GM03348 (cell line): ENCODE measurements at places on chromosomes 1 and 21.

GRCh38 chr1:222114536-222115156 is 372.8 kb upstream of the DUSP10 start:
- no peak for DNase-seq

DNA sequence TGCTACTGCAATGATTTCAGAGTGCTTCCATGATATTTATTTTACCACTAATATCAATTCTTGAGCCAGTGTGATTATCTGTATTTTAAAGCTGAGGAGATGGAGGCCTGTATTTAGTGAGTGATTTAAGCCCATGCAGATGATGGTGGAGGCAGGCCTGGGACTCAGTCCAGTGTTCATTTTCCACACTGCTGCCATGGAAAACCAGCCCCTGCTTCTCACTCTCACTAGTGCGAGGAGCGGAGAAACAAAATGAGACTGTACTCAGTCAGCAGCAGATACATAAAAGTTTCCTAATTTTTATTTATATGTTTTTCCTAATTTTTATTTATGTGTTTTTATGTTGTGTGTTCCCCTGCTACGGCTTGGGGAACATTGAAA is 32.8 kb downstream of the LRRC8B start:
- no peak for DNase-seq

DNA sequence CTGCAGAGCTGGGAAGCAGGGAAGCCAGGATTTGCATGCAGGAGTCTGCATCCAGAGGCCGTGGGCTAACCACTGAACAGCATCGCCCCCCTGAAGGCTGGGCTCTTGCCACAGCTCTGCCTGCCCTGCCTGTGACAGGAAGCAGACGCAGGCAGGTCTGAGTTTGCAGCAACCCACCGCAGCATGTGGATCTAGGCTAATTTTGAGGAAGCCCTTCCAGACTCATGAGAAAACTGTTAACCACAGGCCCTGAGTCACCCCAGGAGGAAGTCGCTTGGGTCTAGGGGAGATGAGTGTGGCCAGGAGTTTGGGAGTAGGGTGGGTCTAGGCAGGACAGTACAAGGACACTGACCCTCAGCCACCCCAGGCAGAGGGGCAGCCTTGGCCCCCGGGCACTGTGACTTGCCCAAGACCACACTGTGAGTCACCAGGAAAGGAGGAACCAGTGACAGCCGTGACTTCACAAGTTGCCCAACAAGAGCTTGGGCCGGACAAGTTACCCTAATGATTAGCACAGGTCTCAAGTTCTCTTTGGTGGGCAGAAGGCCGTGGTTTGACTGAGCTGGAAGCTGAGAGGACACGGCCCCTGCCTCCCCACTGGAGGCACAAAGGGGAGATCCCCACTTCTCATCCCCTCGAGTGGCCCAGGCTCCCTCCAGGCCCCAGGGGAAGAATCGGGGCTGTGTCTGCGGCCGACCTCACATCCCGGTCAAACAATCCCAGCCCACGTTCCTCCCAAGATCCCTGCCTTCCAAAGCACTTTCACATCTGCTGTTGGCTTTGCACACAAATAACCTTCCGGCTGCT is 826 bp downstream of the LAPTM5 start:
- peak; percentile 90 for DNase-seq

DNA sequence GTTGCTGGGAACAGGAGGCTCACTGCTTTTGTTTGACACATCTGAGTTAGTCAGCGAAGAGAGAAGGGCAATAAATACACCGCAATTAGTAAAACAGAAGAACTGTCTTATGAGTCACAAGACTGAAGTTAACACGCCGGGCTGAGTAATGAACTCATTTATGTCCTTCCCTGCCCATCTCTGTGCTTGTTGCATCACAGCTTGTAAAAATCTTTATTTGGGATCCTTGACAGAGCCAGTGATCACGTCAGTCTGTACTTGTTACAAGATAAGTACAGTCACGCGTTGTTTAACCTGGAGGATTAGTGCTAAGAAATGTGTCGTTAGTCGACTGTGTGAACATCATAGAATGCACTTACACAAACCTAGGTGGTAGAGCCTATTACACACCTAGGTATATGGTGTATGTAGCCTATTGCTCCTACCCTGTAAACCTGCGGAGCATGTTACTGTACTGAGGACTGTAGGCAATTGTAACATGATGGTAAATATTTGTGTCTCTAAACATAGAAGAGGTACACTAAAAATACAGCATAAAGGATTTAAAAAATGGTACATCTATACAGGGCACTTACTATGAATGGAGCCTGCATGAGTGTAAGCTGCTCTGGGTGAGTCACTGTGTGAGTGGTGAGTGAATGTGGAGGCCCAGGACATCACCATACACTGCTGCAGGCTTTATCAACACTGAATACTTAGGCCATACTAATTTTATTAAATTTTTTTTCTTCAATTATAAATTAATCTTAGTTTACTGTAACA is 272.2 kb downstream of the TNR start:
- no peak for DNase-seq

GRCh38 chr21:36929622-36930021 is 36.8 kb downstream of the HLCS start:
- peak; percentile 33 for DNase-seq

- peak; percentile 37 for DNase-seq
Observed at GRCh38 chr1:107877092-107877491, 87.9 kb downstream of the VAV3 start.

DNA sequence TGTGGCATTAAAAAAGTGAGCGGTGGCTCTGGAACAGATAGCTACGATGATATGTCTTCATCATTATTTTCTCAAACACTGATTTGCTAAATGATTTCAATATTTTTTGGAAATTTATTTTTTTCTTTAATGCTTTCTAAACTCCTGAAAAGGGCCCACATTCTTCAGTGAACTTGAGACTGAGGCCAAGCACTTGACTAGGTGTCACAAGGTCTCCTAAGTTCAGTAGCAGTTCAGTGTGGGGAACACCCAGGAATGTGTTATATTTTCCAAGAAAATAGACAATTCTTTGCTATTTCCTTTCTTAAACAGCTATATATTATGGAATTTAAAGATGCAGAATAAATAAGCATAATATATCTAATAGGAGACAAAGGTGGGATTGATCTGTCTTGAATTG is 850.9 kb downstream of the USP25 start:
- DNase-seq, result no peak

GRCh38 chr1:109901524-109902145 is 9.0 kb upstream of the CSF1 start:
- DNase-seq, result no peak

DNA sequence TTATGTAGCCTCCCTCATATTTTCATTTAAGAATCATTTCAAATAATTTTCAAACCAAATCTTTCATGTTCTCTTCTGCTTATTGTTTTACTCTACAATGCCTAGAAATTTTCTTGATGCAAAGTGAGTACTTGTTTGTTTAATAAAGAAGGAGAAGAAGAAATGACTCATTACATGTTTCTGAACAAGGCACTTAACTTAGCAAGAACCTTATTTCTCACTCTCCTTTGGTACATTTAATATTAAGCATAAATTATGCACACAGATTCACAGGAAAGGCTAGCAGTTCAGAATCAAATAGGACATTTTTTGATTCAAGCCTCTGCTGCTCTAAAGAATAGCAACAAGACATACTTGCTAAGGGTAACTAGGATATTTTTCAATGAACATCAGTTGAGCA is 9.1 kb downstream of the SCYL3 start:
- no peak for DNase-seq

GRCh38 chr1:53625766-53626520 is 113.0 kb downstream of the GLIS1 start:
- no peak for DNase-seq

GRCh38 chr21:40054403-40054802 is 187.2 kb downstream of the PCP4 start:
- DNase-seq, result no peak

- no peak for DNase-seq
Observed at GRCh38 chr21:26120828-26121227, 49.7 kb downstream of the APP start.

DNA sequence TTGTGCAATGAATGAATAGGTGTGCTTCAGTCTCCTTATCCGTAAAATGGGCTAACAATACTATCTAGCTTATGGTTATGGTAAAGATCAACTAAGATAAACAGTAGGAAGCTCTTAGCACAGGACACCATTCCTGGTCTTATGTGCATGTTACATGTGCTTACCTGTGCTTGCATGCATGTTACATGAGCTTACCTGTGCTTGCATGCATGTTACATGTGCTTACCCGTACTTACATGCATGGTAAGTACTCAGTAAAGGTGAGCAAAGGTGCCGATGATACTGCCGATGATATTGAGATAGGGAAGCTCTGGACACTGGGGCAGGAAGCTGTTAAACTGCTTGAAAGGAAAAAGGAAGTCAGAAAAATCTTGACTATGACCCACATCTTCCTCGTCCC is 211.0 kb upstream of the USP24 start:
- DNase-seq, result no peak

DNA sequence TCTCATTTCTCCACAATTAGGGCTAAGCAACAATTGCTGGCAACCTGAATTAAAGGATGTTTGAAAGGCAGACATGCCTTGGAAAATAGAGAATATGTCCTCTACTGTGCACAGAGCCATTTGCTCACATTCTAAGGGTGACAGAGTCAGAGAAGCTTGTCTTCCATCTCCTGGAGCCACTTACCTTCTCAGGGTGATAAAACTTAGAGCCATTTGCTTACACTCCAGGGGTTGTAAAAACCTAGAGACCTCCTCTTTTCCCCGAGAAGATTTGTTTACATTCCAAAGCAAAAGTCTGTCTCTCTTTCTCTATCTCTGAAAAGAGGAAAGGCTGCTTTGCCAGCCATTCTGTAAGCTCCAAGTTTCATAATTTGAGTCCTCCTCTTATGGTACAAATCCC is 61.3 kb downstream of the LBR start:
- no peak for DNase-seq

GRCh38 chr21:41121785-41122415 is 46.1 kb upstream of the BACE2 start:
- peak; percentile 82 for DNase-seq

GRCh38 chr1:203656796-203657747 is 30.4 kb downstream of the ATP2B4 start:
- no peak for DNase-seq
